Right lobe of liver (tissue), 6 donors: ENCODE measurements at places on chromosomes 12 and 14. TPM values are rescaled to one million over a fixed set of nuclear protein-coding genes. Genes with fewer than 3 reads are reported as not detected.

REP15 gene
- total RNA-seq = 0.75 TPM

KLRD1 gene
- 0.79 TPM for total RNA-seq

SYCP3 gene
- total RNA-seq = not detected

SLC4A8 gene
- total RNA-seq = 0.20 TPM

SERPINA12 gene
- total RNA-seq = not detected

SPIC gene
- 0.81 TPM for total RNA-seq

WDHD1 gene
- 2.4 TPM for total RNA-seq

PTCSC3 gene
- not detected for total RNA-seq

CLEC9A gene
- not detected for total RNA-seq

MSRB3 gene
- total RNA-seq = 1.4 TPM
